ENCODE measurements at places on chromosomes 2 and 18.
A peak's percentile ranks its signal among the peaks of the same experiment; 100 is the strongest.

GRCh38 chr18:45895339-45895738 is 69.9 kb downstream of the SIGLEC15 start:
- no peak for DNase-seq

GRCh38 chr2:30775833-30776232 is 31.4 kb downstream of the CAPN13 start:
- no peak for DNase-seq

DNA sequence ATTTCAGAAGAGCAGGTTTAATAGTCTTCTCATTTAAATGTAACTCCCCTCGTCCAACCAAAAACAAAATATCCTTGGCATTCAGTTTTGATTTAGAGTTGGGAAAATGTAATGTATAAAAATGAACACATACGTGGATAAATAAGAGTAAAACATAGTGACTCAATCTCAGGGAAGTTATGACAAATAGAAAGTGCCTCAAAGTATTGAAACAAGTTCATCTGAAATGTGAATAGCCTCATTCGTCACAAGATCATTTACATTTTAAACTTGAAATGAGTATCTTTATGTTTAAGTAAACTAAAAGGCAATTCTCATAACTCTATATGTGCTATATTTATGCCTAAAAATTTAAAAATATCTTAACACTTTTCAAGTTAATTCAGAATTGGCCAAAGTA is 122.2 kb upstream of the SMAD7 start:
- DNase-seq = no peak

DNA sequence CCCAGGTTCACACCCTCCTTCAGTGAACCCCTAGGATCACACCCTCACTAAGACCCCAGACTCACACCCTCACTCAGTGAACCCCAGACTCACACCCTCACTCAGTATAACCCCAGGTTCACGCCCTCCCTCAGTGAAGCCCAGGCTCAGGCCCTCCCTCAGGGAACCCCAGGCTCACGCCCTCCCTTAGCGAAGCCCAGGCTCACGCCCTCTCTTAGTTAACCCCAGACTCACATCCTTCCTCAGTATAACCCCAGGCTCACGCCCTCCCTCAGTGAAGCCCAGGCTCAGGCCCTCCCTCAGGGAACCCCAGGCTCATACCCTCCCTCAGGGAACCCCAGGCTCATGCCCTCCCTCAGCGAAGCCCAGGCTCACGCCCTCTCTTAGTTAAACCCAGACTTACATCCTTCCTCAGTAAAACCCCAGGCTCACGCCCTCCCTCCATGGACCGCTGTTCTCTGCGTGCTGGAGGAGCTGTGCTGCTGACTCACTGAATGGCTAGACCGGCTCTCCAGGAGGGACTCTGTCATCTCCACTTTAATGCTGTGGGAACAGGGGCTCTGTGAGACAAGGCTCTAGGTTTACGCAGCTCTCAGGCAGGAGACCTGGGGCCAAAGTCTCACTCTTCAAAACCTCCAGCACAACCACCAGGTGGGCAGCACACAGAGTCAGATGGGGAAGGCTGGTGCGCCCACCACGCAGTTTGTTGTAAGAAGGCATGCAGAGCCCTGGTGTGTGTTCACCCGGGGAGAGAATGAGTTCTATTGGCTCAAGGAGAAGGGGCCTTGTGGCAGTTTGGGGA is 506.9 kb upstream of the MYT1L start:
- no peak for DNase-seq

DNA sequence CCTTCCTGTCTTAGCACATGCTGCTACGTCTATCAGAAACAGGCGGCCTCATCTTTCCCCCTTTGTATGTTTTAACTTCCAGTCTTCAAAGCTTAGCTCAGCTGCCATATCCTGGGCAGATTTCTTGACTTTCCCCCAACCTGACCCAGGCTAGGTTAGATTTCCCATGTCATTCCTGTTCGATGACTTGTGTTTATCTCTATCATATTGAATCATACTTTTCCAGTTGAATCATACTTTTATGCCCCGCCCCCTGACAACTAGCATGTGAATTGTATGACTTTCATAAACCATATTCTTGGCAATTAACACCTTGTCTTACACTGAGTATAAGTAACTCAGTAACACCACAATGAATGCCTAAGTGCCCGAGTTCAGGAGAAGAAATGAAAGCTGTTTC is 128.3 kb downstream of the CYRIA start:
- DNase-seq = no peak

DNA sequence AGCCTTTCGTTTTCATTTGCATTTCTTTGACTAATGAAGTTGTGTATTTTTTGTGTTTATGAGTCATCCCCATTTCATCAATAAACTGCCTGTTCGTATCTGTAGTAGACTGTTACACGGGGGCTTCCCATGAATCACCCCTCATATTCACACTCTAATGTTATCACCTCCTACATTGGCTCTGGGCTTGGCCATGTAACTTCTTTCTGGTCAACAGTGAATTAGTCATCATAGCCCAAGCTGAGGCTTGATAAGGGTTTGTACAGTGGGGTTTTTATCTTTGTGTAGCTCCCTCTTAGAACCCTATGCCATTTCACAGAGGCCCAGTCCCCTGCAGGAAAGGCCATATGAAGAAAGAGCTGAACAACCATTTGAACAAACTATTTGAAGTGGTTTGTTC is 151.0 kb downstream of the CCBE1 start:
- no peak for DNase-seq

DNA sequence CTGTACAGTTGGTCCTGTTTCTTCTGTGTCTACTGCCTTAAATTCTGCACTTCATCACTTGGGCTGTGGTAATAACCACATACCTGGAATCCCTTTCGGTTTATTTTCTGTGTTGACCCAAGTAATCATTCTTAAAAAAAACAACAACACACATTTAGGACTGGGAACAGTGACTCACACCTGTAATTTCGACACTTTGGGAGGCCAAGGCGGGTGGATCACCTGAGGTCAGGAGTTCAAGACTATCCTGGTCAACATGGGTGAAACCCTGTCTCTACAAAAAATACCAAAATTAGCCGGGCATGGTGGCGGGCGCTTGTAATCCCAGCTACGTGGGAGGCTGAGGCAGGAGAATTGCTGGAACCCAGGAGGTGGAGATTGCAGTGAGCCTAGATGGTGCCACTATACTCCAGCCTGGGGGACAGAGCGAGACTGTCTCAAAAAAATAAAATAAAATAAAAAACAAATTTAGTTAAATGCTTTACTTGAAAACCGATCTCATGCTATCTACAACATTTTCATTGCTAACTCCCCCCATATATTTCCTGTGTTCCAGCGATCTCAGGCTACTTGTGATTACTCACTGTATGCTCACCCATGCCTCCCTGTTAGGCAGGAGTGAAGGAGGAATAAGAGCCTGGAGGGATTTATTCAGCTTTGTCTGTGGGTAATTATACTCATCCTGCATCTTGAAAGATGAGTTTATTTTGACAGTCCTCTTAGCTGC is 18.2 kb downstream of the ACSL3 start:
- no peak for DNase-seq

- DNase-seq = no peak
These were observed 11.1 kb downstream of the RTTN start for GRCh38 chr18:70194227-70194890.

GRCh38 chr18:69996417-69996816 is 48.7 kb upstream of the CD226 start:
- no peak for DNase-seq

DNA sequence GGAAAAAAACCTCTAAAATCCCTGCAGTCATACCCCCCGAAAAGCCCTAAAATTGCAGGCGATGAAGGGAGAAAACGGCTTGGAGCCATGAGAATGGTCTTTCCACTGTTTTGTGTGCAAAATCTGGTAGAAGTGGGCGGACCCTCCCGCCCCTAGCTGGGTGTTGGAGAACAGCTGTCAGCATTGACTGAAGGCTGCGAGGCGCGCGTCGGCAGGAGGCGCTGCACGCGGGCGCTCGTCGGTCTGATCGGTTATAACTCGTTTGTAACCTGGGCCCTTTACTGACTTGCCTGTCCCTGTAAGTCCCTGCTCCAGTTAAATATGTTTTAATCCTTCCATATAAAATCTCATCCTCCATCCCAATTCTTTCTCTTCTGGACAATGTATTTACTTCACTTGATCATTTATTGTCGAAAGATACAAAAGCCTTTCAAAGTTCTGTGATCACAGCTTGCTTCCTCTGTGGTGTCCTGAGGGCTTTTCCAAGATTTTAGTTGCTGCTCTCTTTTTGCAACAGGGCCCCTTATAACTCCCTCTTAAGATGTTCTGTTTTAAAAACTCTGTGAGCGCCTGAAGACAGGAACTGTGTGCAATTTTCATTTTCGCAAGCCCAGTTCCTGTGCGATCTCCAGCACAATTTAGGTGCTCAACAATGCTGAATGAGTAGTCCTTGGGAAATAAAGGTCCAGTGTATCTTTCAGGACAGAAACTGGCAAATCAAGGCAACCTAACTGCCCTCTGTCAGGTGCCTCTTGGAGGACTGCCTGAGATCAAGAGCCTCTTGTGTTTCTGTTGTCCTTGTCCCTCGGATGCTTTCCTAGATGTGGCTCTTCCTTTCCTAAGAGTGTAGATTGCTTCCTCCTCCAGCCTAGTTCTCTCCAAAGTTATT is 918 bp upstream of the HNRNPLL start:
- peak; percentile 87 for DNase-seq

DNA sequence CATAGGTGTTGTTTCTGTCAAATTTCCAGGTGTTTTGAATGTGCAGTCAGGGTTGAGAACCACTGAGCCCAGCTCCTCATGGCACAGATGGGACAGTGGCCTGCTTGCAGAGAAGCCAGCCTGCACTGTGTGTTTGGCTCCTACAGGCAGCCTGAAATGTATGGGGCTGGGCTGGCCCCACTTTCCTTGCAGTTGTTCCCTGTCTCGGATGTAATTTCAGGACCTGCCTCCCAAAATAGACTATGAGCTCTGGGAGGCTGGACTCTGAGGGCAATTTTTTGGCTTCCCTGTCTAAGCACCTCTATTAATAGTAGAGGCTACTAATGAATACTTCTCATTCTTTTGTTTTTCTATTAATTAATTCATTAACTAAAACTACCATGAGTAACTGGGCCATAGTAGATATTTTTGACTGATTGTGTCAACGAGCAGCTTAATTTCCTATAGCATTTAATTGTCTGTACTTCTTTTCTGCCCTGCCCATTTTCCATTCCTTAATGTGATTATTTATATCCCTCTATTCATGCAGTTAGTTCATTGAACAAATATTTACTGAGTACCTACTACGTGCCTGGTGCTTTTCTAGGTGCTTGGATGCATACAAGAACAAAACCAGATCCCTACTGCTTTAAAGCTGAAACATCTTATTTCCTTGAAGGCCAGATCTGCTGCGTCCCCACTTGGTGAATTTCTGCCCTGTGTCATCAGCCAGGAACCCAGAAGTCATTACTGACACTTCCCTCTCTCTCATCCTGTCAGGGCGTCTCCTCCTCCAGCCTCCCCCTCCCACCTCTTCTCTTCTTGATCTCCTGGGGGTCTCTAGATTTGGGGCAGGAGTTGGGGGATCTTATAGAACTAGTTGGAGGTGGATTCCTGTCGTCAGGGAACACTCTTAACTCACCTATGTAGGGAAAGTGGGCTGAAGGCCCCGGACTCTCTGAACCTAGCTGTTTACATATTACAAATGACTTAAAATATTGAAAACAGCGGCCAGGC is 16.3 kb downstream of the DYSF start:
- DNase-seq = no peak

DNA sequence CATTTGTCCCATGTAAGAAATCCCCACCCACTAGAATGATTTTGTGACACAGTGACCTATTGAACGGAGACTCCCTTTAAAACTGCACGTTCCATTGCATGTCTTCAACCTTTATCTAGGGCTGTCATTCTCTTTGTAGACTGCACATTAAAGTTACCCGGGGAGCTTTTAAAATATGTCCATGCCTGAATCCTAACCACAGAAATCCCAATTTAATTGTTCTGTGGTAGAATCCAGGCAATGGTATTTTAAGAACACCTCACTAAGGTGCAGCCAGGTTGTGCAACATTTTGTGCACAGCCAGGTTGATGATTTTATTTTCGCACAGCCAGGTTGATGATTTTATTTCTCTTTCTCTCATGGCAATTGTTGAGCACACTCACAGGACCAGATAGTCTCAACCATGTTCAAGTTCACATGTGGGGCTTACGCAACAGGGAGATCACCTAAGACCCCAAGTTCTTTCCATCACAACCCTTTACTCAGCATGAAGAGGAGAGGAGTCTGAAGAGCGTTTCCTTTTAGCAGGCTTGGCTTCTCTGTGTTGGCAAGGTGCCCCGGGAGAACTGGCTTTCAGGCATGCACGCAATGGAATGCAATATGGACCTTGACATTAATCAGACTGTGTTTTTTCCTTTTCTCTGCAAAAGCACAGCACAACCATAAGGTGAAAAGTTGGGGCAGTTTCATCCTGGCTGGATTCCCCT is 467.3 kb upstream of the ETAA1 start:
- DNase-seq = no peak

GRCh38 chr2:18282026-18282425 is 278.4 kb downstream of the RDH14 start:
- no peak for DNase-seq

- no peak for DNase-seq
These were observed 152.2 kb upstream of the VRK2 start for GRCh38 chr2:57894381-57894780.

- no peak for DNase-seq
These were observed 133.0 kb downstream of the MSH2 start for GRCh38 chr2:47535996-47536395.

GRCh38 chr18:55419947-55420664 is 167.9 kb downstream of the TCF4 start:
- no peak for DNase-seq

DNA sequence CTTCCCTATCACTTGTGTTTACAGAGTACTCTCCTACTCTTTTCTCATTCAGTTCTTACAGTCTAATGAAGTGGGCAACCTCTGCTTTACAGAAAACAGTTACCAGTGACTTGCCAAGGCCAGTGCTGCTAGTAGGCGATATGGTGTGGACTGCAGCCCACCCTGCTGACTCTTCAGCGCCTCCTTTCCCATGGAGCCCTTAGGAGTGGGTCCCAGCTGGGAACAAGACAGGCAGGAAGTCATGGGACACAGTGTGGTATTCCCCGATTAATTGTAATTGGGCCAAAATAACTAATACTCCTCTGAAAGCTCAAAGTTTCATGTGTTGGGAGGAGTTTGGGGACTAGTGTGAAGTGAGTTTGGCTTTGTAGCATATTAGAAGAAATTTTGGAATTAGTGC is 120.1 kb upstream of the EML6 start:
- DNase-seq = no peak

GRCh38 chr18:3478262-3478978 is 28.4 kb downstream of the TGIF1 start:
- DNase-seq = no peak

DNA sequence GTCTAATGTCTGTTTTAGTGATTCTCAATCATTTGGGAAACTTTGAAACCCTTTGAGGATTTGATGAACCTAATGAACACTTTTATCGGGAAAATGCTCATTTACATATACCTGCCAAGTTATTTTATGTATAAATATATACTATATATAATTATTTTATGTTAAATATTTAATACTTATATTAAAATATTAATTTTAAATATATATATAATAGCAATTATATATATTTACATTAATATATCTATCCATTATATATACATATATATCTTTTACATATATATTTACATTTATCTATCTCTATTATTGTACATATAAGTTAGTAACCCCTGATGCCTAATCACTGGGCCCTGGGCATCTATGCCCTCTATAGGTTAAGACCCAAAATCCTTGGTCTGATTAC is 763.3 kb upstream of the FSHR start:
- DNase-seq = no peak

GRCh38 chr2:19009510-19009909 is 348.9 kb downstream of the OSR1 start:
- DNase-seq = no peak

All from CD4-positive, alpha-beta T cell treated with Interleukin-15 for 4 hours (primary cell).